T-helper 17 cell (primary cell): ENCODE measurements at places on chromosomes 2 and 18.

DNA sequence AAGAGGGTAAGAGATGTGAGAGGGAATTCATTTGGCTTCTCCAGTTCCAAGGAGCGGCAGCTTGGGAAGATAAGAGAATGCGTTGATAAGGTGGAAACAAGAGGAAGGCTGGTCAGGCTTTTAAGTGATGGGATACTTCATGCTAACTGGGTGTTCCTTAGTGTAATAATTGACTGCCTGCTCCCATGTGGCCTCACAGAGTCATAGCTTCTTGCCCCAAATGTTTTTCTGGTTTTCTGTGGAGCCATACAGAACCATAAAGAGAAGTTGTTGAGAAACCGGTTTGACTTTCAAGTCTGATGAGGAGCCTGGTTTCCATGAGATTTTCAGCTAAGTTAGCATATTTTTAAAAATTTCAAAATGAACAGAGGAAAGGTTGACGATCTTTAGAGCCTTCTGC is 97.5 kb upstream of the ZFP36L2 start:
- DNase-seq = no peak

DNA sequence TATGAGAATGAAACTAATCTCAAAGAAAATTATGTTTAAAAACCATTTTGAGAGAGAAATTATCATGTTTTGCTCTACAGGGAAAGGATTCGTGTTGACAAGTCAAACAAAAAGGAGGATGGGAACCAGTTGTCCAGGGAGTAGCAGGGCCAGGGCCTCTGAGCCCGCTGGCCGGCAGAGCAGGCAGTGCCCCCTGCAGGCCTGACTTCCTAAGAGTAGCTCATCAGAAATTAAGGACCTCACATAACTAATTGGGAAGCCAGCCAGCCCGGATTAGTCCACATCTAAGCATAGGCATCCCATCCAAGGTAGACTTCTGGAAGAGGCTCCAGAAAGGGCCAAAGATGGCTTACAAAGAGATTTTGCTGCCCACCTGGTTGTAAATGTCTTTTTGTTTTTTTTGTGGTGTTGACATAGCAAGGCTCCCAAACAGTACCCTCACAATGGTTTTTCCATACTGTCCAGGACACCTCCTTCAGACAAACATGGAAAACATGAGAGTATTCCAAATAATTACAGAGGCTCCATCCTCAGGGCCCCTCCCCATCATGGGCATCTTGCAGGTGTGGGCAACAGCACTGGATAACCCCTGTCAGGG is 241.2 kb upstream of the TANK start:
- no peak for DNase-seq

DNA sequence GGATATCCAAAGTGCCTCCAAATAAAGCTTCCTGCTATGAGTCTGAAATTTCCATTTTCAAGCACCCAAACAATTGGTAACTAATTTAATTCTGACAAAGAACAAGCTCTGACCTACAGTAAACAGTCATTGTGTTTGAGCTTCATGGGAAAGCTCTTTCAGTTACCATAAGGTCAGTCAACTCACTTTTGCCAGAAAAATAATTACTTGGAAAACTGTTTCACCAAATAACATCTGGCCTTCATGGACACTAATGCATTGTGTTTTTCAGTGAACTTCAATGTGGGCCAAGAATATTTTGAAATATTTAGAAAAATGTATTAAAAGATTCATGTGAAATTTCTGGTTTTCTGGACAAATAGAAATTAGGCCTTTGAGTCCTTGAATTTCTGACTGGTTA is 369.9 kb downstream of the GALR1 start:
- no peak for DNase-seq

GRCh38 chr2:32678825-32679224 is 51.0 kb downstream of the TTC27 start:
- no peak for DNase-seq

DNA sequence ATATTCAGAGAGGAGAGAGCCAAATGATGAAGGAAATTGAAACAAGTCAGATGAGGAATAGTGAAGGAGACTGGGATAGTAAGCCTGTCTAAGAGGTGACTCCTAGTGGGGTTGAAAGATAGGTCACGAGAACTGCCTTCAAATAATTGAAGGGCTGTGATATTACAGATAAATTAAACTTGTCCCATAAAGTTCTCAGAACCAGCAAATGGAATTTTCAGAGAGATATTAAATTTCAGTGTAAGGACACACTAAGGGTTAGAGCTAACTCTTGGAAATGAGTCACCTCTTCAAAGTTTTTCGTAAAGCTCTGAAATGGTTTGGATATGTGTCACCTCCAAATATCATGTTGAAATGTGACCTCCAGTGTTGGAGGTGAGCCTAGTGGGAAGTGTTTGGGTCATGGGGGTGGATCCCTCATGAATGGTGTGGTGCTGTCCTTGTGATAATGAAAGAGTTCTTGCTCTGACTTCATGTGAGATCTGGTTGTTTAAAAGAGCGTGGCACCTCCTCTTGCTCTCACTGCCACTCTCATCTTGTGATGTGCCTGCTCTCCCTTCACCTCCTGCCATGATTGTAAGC is 87.3 kb downstream of the BABAM2 start:
- no peak for DNase-seq

DNA sequence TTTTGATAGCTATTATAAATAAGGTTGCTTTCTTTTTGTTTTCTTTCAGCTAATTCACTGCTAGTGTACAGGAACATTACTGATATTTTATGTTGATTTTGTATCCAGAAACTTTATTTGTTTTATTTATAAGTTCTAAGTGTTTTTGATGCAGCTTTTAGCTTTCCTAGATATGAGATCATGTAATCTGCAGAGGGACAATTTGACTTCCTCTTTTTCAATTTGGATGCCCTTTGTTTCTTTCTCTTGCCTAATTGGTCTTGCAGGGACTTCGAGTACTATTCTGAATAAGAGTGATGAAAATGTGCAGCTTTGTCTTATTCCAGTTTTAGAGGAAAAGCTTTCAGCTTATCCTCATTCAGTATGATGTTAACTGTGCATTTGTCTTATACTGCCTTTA is 643.4 kb upstream of the CDH2 start:
- DNase-seq = no peak

- no peak for DNase-seq
Observed at GRCh38 chr2:197952540-197953202, 148.3 kb downstream of the PLCL1 start.

- DNase-seq = no peak
Observed at GRCh38 chr2:68854476-68854875, 16.7 kb downstream of the BMP10 start.

GRCh38 chr2:159807183-159808031 is 9.4 kb upstream of the CD302 start:
- DNase-seq = no peak
